Stimulated activated CD8-positive, alpha-beta memory T cell treated with anti-CD3 and anti-CD28 coated beads, Interleukin-4, amount 100 ng/mL, for 1 hour (primary cell): ENCODE measurements at places on chromosomes 5 and 9.

GRCh38 chr5:170917113-170917512 is 55.3 kb downstream of the RANBP17 start:
- DNase-seq = no peak

GRCh38 chr9:116713271-116713670 is 26.2 kb downstream of the TRIM32 start:
- no peak for DNase-seq

DNA sequence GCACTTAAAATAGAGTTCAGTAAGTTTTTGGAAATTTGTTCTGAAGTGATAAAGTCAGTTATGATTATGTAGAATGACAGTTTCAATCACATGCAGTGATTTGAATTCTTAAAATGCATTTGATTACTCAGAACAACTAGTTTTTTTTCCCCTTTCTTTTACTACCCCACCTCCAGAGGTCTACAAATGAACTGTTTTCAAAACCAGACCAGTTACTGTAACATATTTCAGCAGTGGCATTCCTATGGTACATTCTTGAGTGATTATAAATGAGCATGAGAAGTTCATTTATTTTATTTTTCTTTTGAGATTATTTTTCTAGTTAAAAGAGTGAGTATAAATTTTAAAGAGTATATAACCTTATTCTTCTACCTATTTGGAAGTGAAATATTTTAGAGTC is 71.6 kb downstream of the NNT start:
- no peak for DNase-seq

DNA sequence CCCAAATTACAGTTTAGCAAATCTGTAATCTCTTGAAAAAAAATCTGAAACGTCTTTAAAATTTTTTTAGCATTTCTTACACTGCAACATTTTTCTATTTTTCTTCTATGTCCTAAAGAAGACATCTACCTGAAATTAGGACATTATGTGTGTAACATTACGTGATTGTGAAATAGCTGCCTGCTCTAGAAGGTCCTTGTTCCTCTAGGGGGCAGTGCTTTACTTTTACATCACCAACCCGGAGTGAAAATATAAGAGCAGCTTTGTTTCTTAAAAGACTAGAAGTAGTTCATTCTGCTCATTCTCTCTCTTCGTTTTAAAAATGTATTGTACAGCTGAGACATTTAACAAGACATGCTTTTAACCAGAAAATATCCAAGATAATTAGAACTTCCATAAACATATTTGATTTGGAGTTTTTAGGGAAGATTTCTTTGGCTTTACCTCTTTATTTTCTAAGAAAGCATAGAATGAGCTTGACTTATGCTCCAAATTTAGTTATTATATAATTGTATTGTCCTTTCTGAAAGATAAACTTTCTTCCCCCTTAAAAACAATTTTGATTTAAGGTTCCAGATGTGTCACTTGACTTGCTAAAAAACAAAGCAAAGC is 48.1 kb upstream of the RIOK2 start:
- DNase-seq = no peak

- DNase-seq = peak; percentile 44
These were observed 39.5 kb upstream of the GLIS3 start for GRCh38 chr9:4339357-4339756.

- no peak for DNase-seq
These were observed 3.1 kb upstream of the FCHSD1 start for GRCh38 chr5:141654298-141654697.

DNA sequence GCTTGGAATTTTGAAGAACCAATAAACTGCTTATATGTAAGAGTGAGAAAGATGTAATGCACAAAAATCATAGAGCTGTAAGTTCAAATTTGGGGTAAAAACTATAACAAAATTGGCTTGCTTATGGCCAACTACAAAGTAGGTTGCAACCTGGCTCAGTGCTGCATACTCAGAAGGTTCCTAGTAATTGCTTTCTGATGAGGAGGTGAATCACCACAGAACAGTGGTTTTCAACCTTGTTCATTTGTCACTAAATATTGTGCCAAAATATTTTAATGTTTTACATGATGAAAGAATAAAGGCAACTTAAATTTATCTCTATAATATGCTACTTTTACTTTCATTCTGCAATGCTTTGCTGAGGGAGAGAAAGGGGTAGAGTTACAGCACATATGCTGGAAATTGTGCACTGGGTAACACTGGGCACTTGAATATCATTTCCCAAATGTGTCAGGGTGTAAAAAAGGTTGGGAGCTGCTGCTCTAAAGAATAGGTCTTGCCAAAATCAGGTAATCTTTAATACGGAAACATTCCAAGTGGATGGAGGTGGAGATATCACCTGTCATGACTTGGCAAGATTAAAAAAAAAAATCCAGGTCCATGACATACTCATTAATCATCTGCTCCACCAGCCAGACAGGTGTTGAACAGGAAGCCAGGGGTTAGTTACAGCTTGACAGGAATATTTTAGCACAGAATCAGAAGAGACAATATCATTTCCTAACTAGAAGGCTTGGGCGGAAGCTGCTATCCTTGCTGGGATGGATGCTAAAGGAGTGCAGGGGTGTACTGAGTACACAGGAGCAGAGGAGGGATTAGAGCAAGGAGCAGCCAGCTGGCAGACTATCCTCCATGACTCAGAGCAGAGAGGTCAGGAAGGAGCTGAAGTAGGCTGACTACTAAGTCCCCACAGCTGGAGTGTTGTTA is 34.6 kb upstream of the CCL21 start:
- no peak for DNase-seq

GRCh38 chr9:4263591-4263990 is 36.3 kb downstream of the GLIS3 start:
- DNase-seq = no peak

- DNase-seq = peak; percentile 4
These were observed 38.0 kb downstream of the PAX5 start for GRCh38 chr9:36995927-36996705.
